ENCODE measurements at places on chromosomes 1 and 21.

- DNase-seq = no peak
Observed at GRCh38 chr1:154696456-154696855, 88.5 kb upstream of the ADAR start.

- no peak for DNase-seq
Observed at GRCh38 chr1:63674238-63674864, 81.1 kb downstream of the PGM1 start.

DNA sequence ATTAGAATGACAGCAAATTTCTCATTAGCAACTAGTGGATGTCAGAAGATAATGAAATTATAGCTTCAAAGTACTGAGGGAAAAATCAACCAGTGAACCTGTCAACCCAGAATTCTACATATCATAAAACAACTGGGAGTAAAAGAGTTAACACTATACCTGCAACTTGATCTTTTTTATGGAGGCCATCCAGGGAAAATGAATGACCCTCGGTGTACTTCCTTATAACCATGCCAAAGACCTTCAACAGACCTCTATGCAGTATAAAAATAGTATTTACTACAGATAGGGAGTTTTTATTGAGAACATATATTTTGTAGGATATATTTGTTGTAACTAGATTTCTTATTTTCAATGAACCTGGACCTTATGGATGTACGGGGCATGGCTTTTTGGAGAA, 392.5 kb upstream of the ZRANB2 start:
- DNase-seq = no peak

DNA sequence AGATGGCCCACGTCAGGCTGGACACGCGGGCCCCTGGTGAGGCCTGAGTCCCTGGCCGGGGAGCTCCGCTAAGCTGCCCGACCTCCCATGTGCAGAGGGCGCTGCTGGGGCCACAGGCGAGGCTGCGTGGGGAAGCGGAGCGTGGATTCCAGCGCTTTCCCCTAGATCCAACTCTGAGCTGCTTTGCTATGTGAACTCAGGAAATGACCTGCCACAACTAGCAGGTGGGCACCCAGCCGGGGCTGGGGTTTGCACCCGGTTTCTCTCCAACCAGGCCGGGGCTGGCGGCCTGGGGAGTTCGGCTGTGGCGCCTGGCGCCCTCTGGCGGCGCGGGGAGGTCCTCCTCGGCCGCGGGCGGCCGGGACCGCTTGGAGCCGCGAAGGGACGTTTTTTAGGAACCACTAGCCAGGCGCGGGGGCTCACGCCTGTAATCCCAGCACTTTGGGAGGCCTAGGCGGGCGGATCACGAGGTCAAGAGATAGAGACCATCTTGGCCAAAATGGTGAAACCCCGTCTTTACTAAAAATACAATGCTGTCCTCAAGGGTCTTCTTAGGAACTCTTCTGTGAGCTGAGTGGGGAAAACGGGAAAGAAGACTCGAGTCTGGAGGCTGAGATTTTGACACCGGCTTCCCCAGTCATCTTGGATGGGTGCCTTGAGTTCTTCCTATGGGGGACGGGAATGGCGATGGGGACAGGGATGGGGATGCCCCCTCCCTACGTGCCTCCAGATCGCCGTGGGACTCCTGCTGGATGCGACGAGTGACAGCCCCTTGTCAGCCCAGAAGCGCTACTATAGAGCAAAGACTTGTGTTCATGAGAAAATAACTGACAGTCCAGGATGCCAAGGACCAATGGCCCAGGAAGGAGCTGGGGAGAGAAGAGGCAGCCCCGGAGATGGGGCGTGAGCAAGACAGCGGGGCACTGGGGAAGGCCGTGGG, 12.6 kb downstream of the PYCR2 start:
- peak; percentile 66 for DNase-seq

- no peak for DNase-seq
Observed at GRCh38 chr1:61284936-61285335, 202.6 kb downstream of the NFIA start.

DNA sequence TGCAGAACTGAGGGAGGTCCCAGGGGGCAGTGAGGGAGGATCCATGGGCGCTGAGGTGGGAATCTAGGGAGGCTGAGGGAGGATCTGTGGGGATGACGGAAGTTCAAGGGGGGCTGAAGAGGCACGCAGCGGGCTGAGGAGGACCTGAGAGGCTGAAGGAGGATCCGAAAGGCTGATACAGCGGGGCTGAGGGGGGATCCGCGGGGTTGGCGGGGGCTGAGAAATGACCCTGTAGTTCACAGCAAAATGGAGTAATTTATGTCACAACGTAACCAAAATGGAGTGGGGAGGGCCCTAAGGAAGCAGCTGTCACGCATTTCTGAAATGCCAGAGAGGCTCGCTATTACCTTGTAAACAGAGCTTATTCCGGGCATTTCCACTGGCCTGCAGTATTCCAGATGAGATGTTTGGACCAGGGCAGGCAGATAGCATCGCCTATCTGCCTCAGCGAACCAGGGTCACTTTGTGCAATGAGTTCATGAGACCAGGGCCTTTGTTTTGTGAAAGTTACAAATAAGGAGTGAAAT, 926 bp upstream of the MRPL55 start:
- no peak for DNase-seq

DNA sequence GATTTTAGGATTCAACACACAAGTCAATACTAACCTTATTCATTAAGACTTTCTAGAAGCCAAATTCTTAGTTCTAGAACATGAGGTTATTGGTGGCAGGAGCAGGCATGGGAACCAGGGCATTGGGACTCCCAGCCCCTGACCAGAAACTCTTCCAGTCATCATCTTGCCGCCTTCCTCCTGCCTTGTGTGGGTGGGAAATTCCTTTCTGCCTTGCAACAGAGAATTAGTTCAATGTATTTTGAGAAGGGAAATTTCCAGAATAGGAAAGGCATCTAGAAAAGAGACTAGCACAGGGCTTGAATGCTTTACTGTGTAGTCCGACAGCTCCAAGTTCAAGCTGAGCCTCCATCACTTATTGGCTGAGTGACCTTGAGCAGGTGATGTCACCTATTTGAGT, 8.7 kb downstream of the GRHL3 start:
- DNase-seq = no peak

- DNase-seq = no peak
Observed at GRCh38 chr1:187032316-187032981, 203.7 kb downstream of the PLA2G4A start.

DNA sequence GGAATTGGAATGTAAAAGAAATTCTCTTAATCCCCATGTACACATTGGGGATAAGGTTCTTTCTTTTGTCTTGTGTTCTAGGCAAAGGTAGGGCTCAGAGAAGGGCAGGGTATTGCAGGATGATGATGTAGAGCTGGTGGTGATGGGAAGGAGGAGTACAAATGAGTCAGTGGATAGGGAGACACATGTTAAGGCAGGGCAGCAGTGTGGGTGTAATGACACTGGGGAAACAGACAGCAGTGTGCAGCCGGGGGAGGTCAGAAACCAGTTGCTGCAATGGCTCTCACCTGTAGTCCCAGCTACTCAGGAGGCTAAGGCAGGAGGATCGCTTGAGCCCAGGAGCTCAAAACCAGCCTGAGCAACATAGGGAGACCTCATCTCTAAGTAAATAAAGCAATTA, 5.1 kb downstream of the NLRP3 start:
- DNase-seq = no peak

- DNase-seq = no peak
Observed at GRCh38 chr1:25003457-25004190, 73.5 kb upstream of the RUNX3 start.

- DNase-seq = no peak
Observed at GRCh38 chr1:26496861-26497260, 24.6 kb downstream of the HMGN2 start.

GRCh38 chr1:46412893-46413595, 18.9 kb downstream of the FAAH start:
- DNase-seq = no peak

- DNase-seq = no peak
Observed at GRCh38 chr1:44890007-44890406, 47.0 kb upstream of the PTCH2 start.

DNA sequence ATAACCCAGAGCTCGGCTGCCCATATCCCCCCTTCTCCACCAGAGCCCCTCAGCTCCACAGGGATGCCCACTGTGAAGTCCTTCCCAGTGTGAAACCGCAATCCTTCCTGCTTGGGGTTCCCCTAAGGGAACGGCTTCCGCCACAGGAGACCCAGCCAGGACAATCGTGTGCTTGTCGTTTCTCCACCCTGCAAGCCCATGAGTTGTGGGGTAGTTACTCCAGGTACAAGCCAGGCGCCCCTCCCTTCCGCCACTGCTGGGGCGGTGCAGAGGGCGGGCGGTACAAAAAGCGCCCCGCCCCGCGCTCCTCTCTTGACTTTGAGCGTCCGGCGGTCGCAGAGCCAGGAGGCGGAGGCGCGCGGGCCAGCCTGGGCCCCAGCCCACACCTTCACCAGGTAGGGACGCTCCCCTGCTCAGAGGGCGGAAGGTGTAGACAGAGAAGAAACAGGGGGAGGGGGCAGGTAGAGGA, at the start of gene TINAGL1:
TINAGL1 (plus strand) TSS at position 315 of the 469 bp plus-strand sequence. CDS start 634 bp downstream, outside the sequence.
- no peak for DNase-seq

GRCh38 chr1:103283371-103283770, 175.0 kb upstream of the COL11A1 start:
- no peak for DNase-seq

DNA sequence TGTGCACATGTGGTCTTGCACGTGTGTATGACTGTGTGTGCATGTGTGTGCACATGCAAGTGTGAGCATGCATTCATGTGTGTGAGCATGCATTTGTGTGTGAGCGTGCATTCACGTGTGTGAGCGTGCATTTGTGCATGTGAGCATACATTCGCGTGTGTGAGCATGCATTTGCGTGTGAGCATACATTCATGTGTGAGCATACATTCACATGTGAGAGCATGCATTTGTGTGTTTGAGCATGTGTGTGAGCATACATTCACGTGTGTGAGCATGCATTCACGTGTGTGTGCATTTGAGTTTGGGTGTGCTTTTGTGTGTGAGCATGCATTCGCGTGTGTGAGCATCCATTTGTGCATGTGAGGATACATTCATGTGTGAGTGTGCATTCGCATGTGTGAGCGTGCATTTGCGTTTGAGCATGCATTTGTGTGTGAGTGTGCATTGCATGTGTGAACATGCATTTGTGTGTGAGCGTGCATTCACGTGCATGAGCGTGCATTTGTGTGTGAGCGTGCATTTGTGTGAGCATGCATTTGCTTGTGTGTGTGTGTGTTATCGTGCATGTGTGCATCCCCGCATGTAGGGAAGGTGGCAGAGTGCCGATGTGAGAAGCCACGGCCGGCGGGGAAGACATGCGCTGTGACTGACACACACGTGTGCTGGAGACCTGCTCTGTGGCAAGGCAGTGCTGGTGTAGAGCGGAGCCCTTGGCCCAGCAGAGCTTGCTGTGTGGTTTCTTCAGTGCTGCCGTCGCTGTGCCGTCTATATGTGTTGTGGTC, 18.2 kb downstream of the ITGB2 start:
- DNase-seq = no peak

GRCh38 chr1:31627930-31628559, 10.6 kb downstream of the HCRTR1 start:
- DNase-seq = no peak

DNA sequence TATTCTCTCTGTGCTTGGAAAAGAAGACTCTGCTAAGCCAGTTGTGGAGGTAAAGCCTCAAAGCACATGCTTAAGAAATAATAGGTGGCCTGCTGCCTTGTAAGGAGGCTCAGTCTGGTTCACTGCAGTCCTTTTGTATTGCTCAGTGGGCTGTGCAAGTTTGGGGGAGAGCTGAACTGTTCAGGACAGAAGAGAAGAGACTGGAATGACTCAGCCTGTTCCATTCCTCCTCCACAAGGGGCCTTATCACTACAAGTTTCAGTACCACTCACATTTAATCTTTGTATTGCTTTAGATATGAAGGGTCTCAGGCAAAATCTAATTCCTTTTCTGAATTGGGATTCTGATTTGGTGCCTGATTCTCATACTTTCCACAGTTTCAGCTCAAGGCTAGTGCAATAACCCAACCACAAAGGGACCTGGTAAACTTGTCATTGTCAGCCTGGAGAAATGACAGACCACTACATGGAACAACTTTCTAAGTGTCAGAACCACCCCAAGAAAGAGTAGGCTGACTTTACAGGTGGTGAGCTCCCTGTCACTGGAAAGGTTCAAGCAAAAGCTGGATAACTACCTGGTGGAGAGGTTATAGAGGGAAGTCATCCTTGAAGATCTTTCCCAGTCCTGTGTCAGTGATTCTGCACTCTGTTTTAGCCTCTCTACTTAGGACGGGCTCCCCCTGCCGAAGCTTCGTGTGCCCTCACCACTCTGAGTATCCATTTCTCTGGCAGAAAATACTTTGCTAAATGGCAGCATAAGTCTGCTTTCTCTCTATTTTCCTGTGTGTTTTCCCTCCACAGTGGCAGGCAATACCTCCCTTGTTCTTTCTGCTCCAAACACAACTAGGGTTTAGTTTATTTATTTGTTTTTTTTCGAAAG, 162.9 kb upstream of the GJB5 start:
- DNase-seq = no peak

DNA sequence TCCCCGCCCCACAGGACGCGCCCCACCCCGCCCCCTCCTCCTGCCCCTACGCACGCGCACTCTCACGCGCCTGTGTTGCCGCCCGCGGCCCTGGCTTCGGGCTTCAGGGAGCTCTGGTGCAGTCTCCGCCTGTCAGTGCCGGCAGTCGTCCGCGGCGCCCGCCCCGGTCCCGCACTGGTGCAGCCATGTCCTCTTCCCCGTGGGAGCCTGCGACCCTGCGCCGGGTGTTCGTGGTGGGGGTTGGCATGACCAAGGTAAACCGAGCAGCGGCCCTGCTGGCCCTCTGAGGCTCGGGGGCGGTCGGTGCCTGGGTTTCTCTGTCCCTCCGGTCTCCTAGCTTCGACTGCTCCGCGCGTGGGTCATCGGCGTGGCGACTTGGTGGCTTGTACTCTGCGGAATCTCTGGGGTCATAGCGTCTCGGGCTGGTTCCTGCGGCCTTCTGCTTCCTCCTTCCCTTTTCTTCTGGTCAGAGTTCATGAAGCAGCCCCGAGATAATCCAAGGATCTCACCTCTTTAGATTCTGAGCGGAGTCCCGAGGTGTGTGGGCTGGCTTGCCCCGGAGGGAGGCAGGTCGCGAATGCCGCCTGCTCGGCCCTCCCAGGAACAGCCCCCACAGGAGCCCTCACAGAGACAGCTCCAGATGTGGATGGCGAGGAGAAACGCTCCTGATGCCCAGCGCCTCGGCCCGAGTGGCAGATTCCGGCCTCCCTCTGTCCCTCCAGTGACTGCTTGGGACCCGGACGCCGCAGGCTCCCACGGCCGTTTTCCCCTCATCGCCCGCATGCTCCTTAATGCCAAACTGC, at the start of gene SCP2:
SCP2 (plus strand) TSS at position 65 of the 803 bp plus-strand sequence; CDS start at position 186, 121 bp downstream.
- DNase-seq = peak; percentile 78

GRCh38 chr1:212386029-212386428, 28.7 kb downstream of the PACC1 start:
- no peak for DNase-seq

DNA sequence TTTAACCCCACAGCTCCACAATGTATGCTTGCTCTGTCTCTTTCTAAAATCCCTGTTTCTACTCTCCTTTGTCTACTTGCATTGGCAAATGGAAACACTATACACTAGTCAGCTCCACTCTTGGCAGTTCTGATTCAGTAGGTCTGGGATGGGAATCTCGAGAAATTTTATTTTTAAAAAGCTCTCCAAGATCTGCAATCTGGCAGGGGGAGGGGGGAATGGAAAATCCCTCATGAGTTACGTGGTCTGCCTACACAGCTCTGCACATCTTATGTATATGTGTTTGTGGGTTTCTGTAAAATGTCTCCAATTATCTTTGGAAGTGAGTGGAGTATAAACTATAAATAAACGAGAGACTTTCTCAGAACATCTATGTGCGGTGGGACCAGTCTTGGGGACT, 9.9 kb upstream of the GALNT2 start:
- no peak for DNase-seq
